ENCODE measurements at places on chromosomes 12 and 14.

GRCh38 chr12:14410841-14411569, 45.5 kb downstream of the ATF7IP start:
- DNase-seq, result no peak

DNA sequence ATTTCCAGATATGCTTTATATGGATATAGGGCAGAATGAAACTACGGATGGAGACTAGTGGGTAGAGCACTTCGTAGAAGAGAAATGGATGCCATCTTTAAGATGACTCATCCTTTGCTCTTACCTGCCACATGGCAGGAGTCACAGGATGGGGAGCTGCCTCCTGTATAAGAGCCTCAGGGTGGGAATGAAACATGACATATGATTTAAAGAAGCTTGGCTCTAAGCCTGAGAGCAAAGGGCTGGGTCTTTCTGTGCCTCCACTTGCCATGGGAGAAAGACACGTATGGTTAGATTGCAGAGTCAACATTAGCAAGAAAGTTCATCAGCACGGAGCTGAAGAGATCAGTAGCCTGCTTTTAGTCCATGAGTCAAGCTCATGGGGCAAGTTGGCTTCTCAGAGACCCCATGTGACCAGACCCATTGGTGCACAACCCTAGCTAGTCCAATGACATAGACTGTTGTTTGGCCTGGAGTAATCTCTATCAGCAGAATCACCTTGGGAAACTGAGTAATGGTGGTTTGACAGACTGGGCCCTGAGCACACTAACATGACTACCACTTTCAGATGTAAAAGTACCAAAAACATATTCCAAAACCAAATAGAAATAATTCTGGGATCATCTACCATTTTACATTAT, 38.1 kb upstream of the IL22 start:
- DNase-seq, result no peak

DNA sequence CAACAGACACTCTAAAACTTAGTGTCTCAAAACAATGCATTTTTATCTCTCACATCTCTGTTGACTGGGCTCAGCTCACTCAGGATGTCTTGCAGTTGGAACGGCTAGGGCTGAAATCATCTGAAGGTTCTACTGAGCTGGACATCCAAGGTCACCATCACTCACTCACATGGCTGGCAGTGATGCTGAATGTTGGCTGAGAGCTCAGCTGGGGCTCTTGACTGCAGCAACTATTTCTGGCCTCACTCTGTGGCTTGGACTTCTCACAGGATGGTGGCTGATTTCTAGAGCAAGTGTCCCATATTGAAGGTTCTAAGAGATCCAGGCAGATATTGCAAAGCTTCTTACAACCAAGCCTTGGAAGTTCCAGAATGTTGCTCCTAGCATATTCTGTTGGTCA, 166.5 kb downstream of the ZFP36L1 start:
- no peak for DNase-seq

GRCh38 chr14:51884086-51884927, 23.9 kb downstream of the GNG2 start:
- peak; percentile 78 for DNase-seq

GRCh38 chr12:104729091-104729490, 229.0 kb downstream of the SLC41A2 start:
- DNase-seq, result no peak

DNA sequence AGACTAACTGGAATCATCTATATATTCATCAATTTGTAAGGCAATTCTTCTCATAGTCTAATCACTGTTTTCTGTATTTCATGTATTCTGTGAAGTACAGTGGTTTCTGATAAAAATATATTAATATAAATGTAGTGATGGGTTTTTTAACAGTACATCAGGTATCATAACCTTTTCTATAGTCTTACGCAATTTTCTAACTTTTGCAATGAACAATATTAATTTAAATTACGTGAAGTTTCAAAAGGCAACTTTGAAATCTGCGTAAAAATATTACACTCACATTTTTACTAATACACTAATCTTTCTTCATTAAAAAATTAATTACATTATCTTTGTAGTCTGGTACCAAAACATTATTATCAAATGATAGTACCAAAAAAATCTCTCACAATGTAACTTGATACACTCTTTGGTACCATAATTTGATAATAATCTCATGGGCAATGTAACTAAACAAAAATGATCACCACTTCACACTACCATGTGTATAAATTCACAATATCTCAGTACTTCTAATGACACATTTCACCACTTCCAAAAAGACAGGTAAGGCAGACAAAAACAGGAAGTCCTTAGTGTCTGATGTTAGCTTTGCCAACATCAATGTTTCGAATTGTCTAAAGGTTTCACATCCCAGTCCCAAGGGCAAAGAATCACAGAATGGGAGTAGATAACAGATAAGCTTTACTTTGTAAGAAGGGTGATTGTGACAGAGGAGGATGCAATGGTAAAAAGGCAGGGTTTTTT, 8.7 kb downstream of the DNAI7 start:
- no peak for DNase-seq
